ENCODE measurements at places on chromosomes 16 and 17. TPM values are rescaled to one million over a fixed set of nuclear protein-coding genes. Genes with fewer than 3 reads are reported as not detected.

The CMTM1 gene
- total RNA-seq, result 2.1 TPM

The MT1X gene
- 7.0 TPM for total RNA-seq

The TMEM238L gene
- total RNA-seq, result not detected

The ACSM5 gene
- 5.6 TPM for total RNA-seq

The DOC2A gene
- under 0.01 TPM for total RNA-seq

The ITGAX gene
- 0.64 TPM for total RNA-seq

All from dermis microvascular lymphatic vessel endothelial cell (primary cell).